ENCODE measurements at places on chromosomes 6 and 20. TPM values are rescaled to one million over a fixed set of nuclear protein-coding genes. Genes with fewer than 3 reads are reported as not detected.

DNA sequence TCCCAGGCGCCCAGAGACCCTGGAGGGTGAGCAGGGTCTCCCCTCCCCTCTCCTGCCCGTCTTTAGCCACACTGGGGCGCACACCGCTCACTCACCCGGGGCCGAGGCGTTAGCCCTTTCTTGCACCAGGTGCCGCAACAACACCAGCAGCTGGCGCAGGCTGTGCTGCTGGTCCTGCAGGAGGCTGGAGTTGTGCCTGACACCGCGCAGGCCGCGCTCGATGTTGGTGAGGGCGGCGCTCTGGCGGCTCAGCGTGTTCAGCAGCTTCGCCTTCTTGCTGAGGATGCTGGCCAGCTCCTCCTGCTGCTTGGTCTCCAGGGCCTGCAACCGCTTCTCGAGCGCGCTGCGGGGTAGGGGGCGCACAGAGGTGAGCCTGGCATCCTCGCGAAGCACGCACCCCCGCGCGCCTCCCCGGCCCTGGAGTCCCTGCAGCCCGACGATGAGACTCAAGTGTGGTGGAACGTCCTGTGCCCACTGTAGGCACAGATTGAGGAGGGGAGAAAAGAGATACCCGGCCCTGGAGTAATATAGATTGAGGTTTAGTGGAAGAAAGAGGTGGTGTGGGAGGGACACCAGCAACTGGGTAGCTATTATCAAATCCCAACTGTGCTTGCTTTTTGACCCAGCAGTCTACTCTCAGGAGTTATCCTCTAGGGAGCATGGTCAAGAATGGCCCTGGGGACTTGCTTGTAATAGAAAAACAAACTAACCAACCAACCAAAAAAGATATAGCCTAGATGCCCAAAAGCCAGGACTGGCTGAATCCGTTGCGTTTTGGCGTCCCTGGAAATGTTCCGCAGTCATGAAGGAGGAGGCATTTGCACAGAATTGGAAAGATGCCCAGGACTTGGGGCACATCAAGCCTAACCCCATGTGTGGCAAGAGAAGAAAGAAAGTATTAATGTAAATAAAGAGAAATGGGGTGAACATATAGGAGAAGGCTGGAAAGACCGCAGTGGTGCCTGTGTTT, 30.9 kb downstream of the ANGPT4 start:
- DNase-seq: no peak

- DNase-seq: no peak
Observed at GRCh38 chr6:52013035-52013434, 74.4 kb downstream of the PKHD1 start.

DNA sequence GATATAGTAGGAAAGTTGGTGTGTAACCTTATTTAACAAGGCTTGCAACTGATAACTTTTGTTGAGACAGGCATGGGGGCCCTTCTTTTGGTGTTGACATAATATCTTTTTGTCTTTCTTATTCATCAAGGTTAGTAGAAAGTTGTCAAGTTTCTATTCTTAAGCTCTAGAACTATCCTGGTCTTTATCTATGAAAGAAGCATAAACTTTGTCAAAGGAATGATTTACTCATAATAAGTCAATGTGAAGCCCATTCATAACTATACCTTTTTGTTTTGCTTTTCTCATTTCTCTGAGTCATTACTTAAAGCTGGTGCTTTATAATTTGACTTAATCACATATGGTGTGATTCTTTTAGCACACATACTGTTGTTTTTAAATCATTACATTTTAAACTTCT, 312.4 kb downstream of the UTRN start:
- DNase-seq: no peak

GRCh38 chr20:62237514-62237800, 864 bp upstream of the OSBPL2 start:
- no peak for DNase-seq

DNA sequence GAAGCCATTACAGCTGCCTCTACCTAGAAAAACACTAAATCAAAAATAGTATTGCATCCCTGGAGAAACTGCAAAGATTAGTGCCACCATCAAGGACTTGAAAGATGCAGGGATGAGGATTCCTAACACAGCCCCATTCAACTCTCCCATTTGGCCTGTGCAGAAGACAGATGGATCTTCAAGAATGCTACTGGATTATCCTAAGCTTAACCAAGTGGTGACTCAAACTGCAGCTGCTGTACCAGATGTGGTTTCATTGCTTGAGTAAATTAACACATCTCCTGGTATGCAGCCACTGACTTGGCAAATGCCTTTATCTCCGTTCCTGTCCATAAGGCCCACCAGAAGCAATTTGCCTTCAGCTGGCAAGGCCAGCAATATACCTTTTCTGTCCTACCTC, 117.4 kb downstream of the TBC1D32 start:
- DNase-seq: no peak

- no peak for DNase-seq
Observed at GRCh38 chr6:73560182-73560732, 39.4 kb upstream of the EEF1A1 start.

DNA sequence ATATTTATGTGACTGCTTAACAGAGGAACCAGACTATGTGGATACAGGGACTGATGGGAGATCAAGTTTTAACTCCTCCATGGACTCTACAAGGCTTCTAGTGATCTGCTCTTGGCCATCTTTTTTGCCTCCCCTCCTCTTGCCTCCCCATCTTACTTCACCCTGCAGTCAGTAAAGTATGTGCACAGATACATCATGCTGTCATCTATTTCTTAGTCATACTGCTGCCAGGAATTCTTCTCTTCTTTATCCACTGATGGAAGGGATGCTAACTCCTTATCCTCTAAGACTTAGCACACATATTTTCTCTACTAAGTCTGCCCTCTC, 27.6 kb upstream of the FAM83C start:
- DNase-seq: no peak

The HLA-A gene
- 38.9 TPM for total RNA-seq

DNA sequence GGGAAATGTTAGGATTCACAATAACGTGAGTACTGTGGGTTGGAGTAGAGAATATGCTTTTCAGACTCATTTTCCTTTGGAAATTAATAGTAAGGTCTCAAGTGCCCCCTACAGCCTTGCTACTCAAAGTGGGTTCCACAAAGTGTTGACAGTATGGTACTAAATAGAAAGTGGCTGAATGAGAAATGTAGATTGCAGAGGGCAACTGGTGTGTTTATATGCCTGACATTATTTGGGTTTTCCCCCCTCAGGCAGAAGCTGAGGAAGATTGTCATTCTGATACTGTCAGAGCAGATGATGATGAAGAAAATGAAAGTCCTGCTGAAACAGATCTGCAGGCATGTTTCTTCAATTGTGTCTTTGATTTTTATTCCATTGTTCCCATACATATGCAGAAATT, 5.6 kb downstream of the FBXO9 start:
- DNase-seq: no peak

Data from cerebellum (tissue), 4 donors.